ENCODE measurements at places on chromosomes 4 and X.

- DNase-seq = no peak
These were observed 14.1 kb downstream of the PRPS2 start for GRCh38 chrX:12805333-12805732.

DNA sequence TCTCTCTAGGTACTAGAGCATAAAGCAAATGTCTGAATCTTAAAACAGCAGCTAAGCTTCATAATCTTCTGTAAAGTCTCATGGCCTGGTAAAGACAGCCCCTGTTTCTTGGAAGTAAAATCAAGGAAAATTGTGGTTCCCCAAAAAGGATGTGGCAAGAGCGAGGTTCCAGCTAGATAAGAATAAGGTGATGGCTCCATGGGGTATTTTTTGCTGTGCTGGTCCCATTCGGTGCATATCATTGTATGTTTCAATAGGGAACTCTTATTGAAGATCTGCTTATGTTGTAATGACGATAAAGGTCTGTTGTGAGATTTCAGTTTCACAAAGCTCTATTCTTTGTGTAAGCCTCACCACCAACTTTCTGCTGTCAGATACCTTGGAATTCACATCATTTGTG is 316.9 kb upstream of the NOCT start:
- DNase-seq = no peak

GRCh38 chr4:1451752-1452122 is 45.5 kb upstream of the NKX1-1 start:
- DNase-seq = peak; percentile 1

DNA sequence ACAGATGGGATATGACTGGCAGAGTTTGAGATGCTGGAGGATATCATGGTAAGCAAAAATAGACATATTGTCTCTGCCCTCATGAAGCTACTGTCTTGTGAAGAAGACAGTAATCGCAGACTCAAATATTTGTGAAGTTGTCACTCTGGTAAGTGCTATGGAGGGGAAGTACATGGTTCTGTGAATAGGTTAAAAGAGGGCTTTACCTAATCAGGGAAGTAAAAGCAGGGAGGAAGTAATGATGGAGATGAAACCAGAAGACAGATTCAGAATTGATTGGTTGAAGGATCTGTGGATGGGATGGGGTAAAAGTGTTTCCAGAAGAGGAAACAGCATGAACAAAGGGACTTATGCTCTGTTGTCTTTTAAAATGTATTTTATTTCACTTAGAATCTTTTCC is 19.3 kb upstream of the MAGED1 start:
- DNase-seq = no peak

GRCh38 chrX:7372825-7373525 is 225.0 kb upstream of the PUDP start:
- DNase-seq = no peak

DNA sequence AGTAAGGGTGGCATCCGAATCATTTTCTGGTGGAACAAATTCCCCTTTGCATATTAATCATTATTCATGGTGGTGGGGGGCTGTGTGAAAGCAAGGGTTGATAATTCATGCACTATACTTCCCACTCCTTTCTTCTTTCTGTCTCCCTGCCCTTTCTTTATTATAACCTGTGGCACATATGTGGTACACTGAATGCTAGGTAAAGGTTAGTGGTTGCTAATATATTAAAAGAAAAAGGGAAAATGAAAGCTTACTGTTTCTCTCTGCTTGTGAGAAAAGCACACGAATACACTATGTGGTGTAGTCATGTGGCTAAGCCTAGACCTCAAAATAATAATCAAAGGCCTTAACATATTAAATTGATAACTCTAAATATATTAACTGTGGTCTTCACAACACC is 178.4 kb upstream of the RPS6KA3 start:
- no peak for DNase-seq

GRCh38 chr4:158778156-158778711 is 9.4 kb downstream of the FNIP2 start:
- DNase-seq = no peak

GRCh38 chr4:170226288-170226687 is 136.5 kb upstream of the AADAT start:
- no peak for DNase-seq

DNA sequence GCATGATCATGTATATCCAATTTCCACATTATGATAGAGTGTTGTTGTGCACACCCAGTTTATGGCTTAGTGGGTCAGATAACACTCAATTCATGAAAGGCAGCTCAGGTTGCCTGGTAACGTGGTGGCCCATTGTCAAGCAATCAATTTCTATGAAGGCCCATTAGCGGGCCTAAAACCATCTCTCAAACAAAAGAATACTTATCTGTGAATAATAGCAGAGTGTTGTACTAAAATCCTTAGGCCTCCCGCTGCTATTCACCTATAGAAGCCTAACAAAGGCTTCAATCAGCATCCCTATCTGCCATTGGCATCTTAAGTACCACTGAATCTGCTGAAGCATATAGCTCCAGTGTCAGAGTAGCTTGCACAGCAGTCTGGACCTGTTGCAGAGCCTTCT is 849.6 kb upstream of the POU3F4 start:
- DNase-seq = peak; percentile 77

GRCh38 chrX:20481632-20482031 is 214.9 kb upstream of the RPS6KA3 start:
- DNase-seq = no peak

- DNase-seq = no peak
These were observed 55.9 kb downstream of the TMEM156 start for GRCh38 chr4:38976308-38976707.

- peak; percentile 34 for DNase-seq
These were observed 38.6 kb downstream of the PHOX2B start for GRCh38 chr4:41709844-41710481.

- peak; percentile 51 for DNase-seq
These were observed 8.6 kb downstream of the NOP14 start for GRCh38 chr4:2954358-2955185.

- DNase-seq = no peak
These were observed 1.8 kb upstream of the HUWE1 start for GRCh38 chrX:53688300-53688699.

DNA sequence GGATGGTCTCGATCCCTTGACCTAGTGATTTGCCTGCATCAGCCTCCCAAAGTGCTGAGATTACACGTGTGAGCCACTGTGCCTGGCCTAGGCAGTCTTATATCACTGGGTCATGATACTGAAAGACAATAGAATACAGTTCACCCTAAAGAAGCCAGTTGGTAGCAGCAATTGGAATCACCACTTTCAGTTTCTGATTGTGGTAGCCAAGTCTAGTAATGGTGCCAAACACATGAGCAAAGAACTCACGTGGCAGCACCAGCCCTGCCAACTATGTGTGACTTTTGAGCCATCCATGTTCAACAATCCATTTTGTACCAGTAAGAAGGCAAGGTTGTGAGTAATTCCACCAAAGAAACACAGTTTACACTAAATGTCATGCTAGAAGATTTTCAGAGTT is 548.4 kb downstream of the KLHL13 start:
- no peak for DNase-seq

DNA sequence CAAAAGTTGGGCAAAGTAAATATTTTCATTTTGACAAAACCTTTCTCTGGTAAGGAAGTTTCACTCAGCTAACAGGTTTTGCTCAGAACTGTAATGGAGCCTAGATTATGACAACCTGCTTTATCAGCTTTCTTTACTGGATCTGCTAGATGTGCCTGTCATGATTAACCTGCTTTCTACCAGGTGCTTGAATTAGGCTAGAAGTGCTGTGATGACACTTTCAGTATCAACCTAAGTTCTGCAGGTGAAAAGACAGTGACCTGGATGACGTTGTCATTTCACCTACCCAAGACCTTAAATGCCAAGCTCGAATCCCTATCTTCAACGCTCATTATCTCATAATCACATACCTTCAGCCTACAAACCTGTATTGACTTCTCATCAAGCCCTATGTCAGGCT is 1.5 kb upstream of the FAAH2 start:
- no peak for DNase-seq

- DNase-seq = peak; percentile 47
These were observed 124.3 kb downstream of the HS6ST2 start for GRCh38 chrX:132834109-132834508.

- peak; percentile 47 for DNase-seq
These were observed 47.8 kb downstream of the CRLF2 start for GRCh38 chrX:1164322-1165288.

DNA sequence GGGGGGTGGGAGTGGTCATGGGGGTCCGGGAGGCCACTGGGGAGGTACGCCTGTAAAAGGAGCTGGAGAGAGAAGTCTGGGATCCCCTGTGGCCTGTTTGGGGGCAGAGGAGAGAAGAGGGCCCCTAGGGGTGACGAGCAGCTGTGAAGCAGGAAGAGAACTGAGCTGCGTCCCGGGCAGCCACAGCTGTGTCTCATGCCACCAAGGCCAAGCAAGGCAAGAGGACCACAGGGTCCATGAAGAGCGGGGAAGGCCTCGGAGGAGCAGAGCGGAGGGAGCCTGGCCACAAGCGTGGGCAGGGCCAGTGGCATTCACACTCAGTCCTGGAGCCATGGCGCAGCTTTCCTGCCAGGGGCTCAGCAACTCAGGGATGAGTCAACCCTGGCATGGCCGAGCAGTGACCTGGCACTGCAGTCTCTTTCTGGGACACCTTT is 13.6 kb upstream of the NAT8L start:
- DNase-seq = no peak

- DNase-seq = no peak
These were observed 726.5 kb downstream of the FAM133A start for GRCh38 chrX:94400488-94400887.

DNA sequence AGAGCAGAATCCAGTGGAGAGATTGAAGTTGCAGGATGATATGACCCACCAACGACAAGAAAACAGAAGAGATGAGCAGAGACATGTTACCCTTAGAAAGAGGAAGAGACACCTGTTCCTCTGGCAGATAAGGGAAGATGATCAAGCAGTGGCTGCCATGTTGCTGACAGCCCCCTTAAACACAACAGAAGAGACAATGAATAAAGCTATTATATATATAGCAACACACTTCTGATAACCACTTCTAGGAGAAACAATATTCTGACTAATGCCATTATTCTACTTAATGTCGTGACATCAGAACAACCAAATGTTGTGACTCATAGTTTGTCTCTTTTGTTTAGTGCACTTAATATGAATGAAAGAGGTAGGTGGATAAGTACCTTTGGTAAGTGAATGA is 44.9 kb downstream of the SH3RF1 start:
- DNase-seq = no peak

DNA sequence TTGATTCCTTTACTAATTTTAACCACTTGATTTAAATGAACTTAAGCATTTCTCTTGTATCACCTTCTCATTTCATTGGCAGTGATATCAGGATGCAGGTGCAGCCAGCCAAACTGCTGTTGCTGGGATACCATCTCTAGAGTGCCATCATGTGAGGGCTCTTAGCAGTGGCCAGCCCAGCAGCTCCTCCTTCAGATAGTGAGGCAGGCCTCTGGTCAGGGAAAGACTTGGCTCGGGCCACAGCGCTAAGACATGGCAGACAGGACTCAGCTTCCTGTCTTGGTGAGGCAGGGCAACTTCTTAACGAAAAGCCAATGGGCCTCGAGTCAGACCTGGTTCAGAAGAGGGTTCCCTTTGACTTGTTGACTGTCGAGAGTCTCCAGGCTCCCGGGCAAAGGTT is 50.0 kb downstream of the NOP14 start:
- DNase-seq = no peak

- no peak for DNase-seq
These were observed 10.4 kb upstream of the SYP start for GRCh38 chrX:49210406-49210805.

- DNase-seq = no peak
These were observed 24.8 kb downstream of the LRBA start for GRCh38 chr4:150990250-150990649.

GRCh38 chr4:189779281-189779980 is 161.2 kb upstream of the FRG1 start:
- no peak for DNase-seq

GRCh38 chr4:72767618-72768302 is 198.7 kb upstream of the ADAMTS3 start:
- no peak for DNase-seq

DNA sequence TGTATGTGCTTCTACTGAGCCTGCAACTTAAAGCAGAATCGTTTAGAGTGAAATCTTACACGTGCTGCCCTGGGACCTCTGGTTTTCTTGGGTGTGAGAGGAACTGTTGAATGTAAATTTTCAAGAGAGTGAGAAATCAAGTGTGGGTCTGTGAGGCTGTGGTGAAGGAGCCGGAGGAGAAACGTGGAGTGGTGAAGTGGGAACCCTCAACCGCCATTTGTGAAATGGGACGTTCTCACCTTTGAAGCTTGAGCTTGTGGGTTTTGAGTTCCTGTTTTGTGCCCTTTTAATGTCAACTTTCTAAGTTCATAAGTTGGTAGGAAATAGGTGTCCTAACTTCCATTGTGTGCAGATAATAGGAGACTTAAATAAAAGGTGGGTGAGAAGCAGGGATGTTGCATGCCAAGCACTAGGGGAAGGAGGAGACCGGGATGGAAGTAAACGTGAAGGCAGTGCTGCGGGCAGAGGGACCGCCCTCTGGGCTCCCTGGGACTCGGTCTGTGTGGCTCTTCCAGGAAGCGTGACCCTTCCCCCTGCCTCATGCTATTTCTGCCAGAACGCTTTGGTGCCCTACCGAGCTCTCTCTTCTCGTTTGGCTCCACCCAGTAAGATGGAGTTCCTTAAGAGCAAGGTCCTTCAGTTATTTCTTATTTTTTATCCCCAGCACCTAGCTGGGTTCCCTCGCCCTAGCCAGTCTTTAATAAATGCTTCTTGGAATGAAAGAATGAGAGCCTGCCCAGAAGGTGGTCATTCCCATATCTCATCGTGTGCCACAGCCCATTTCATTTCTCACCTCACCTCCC is 56.0 kb downstream of the TMEM131L start:
- DNase-seq = no peak

GRCh38 chr4:136311774-136312173 is 1220.5 kb downstream of the PCDH18 start:
- no peak for DNase-seq

GRCh38 chr4:165967486-165967885 is 94.4 kb downstream of the TLL1 start:
- DNase-seq = no peak

- DNase-seq = no peak
These were observed 12.9 kb upstream of the RAB33B start for GRCh38 chr4:139441029-139441428.

- DNase-seq = no peak
These were observed 92.0 kb upstream of the STS start for GRCh38 chrX:7055386-7056137.

DNA sequence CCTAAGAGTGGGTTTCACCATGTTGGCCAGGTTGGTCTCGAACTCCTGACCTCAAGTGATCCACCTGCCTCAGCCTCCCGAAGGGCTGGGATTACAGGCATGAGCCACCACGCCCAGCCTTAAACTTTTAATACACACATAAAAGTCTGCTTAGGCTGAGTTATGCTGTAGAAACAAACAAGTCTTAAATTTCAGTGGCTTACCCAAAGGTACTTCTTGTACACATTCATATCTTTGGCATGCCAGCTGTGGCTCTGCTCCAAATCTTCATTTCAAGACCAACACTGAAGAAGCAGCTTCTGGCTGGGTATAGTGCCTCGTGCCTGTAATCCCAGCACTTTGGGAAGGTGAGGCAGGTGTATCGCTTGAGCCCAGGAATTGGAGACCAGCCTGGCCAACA is 80.3 kb downstream of the PPEF2 start:
- DNase-seq = no peak

GRCh38 chr4:162839814-162840213 is 326.9 kb downstream of the NAF1 start:
- DNase-seq = no peak

GRCh38 chr4:154707877-154708276 is 35.9 kb upstream of the LRAT start:
- DNase-seq = no peak
